ENCODE measurements at places on chromosomes 2 and 18. TPM values are rescaled to one million over a fixed set of nuclear protein-coding genes. Genes with fewer than 3 reads are reported as not detected.
A peak's percentile ranks its signal among the peaks of the same experiment; 100 is the strongest.

CYP1B1 gene
- polyA plus RNA-seq = not detected

GRCh38 chr2:50723286-50723938 is 308.5 kb downstream of the NRXN1 start:
- no peaks in the 10 kb centered on the region for H3K27me3 ChIP-seq
- no peak for DNase-seq
- H3K4me3 ChIP-seq = no peak overlapping the region
- no peaks in the 10 kb centered on the region for H3K36me3 ChIP-seq
- H3K27ac ChIP-seq = no peak overlapping the region

SERPINB10 gene
- not detected for polyA plus RNA-seq

DNA sequence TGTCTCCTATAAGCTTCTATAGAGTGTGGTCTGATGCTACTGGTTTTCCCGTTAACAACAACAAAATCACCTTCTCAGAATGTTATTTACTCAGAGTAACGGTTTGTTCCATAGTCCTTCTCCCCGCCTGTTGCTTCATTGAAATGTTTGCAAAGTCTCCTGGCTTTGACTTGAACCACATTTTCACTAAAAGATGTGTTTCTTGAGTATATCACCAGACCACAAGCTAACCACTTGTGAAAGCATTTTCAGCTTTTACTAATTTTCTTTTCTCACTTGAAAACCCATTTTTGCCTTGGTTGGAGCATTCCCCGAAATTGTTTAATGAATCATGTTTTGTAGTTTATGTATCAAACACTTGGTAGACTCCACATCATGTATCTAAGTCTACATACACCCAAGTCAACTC is 121.2 kb downstream of the DPP4 start:
- H3K27me3 ChIP-seq = no peaks in the 10 kb centered on the region
- no peak overlapping the region for H3K27ac ChIP-seq
- no peaks in the 10 kb centered on the region for H3K4me1 ChIP-seq
- H3K4me3 ChIP-seq = no peak overlapping the region
- no peaks in the 10 kb centered on the region for H3K36me3 ChIP-seq

- no peak for DNase-seq
- H3K27ac ChIP-seq = peak overlapping the region; percentile 75
- no peaks in the 10 kb centered on the region for H3K36me3 ChIP-seq
- no peaks in the 10 kb centered on the region for H3K4me1 ChIP-seq
Measured at GRCh38 chr2:232999354-232999753, 13.7 kb downstream of the NGEF start.

R3HDM1 gene
- polyA plus RNA-seq = 16.3 TPM

GRCh38 chr2:176189681-176190641 is 1.5 kb downstream of the HOXD1 start:
- peaks cover 77% of the 10 kb centered on the region for H3K27me3 ChIP-seq
- H3K4me3 ChIP-seq = peak overlapping the region; percentile 85
- DNase-seq = no peak
- H3K27ac ChIP-seq = no peak overlapping the region

DNA sequence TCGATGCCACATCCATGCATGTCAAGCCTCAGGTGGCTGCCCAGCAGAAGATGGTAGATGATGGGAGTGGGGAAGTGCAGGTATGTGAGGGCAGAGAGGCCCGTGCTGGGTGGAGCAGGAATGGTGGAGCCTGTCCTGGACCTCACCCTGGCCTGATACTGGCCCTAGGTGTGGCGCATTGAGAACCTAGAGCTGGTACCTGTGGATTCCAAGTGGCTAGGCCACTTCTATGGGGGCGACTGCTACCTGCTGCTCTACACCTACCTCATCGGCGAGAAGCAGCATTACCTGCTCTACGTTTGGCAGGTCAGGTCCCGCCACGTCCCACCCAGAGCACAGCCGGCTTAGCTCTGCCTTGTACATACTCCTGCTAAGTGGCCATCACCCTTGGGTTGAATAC is 13.0 kb downstream of the VIL1 start:
- peaks cover 16% of the 10 kb centered on the region for H3K27me3 ChIP-seq
- no peak overlapping the region for H3K27ac ChIP-seq
- no peaks in the 10 kb centered on the region for H3K36me3 ChIP-seq

- H3K27ac ChIP-seq = no peak overlapping the region
- H3K27me3 ChIP-seq = peaks cover 27% of the 10 kb centered on the region
- no peaks in the 10 kb centered on the region for H3K4me1 ChIP-seq
- no peak for DNase-seq
Measured at GRCh38 chr2:127007652-127008051, 99.3 kb downstream of the BIN1 start.

DNA sequence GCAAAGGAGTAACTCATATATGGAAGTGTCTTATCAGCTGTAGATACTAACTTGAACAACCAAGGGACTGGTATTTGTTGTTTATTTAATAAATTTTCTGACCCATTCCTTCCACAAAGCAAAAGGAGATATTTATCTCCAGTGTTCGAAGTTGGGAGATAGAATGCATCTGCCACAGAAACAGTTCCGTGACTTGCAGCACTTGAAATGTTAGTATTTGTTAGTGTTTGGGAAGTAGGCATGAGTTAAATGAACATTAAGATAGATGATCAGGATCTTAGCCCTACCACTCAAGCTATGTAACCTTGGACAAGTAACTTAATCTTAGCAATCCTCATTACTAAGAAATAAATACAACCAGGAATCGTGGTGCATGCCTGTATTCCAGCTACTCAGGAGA is 12.1 kb upstream of the SULT1C4 start:
- H3K4me1 ChIP-seq = peaks cover 9% of the 10 kb centered on the region
- H3K4me3 ChIP-seq = no peak overlapping the region
- H3K27me3 ChIP-seq = peaks cover 1% of the 10 kb centered on the region
- H3K36me3 ChIP-seq = no peaks in the 10 kb centered on the region

Measured in naive B cell (primary cell).